Psoas muscle (tissue), 8 donors: ENCODE measurements at places on chromosomes 2 and 18. TPM values are rescaled to one million over a fixed set of nuclear protein-coding genes. Genes with fewer than 3 reads are reported as not detected.

GRCh38 chr2:206324869-206325268 is 50.4 kb downstream of the ZDBF2 start:
- peak; percentile 58 for DNase-seq

GALR1 gene
- total RNA-seq = not detected

GRCh38 chr2:37466533-37467222 is 122.2 kb downstream of the QPCT start:
- DNase-seq = no peak

GRCh38 chr2:105725388-105725787 is 19.3 kb upstream of the NCK2 start:
- no peak for DNase-seq

DNA sequence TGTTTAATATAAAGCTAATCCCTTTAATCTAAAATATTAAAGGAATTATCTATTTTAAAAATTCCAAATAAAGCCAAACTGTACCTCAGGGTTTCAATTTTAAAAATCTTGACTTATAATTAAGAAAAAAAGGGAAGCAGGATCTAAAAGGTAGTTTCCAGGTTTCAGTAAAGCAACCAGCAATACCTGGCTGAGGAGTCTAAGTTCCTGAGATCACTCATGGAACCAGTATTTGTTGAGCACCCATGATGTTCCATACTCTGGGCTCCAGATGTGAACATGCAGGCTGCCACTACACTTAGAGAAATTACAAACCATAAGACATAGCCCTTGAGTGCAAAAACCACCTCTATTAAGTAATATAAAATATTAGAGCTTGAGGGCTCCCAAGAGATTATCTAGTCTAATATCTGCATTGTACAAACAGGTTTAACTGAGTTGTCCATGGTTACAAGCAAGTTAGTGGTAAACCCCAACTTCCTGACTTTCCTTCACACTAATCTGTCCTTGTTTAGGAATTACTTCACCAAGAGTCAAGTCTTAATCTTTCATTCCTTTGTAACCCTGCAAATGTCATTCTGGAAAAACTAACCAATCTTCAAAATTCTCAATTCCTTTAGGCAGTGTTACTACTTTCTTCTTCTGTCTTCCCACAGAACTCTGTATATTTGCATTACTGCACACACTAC is 49.2 kb downstream of the CLASP1 start:
- no peak for DNase-seq

DNA sequence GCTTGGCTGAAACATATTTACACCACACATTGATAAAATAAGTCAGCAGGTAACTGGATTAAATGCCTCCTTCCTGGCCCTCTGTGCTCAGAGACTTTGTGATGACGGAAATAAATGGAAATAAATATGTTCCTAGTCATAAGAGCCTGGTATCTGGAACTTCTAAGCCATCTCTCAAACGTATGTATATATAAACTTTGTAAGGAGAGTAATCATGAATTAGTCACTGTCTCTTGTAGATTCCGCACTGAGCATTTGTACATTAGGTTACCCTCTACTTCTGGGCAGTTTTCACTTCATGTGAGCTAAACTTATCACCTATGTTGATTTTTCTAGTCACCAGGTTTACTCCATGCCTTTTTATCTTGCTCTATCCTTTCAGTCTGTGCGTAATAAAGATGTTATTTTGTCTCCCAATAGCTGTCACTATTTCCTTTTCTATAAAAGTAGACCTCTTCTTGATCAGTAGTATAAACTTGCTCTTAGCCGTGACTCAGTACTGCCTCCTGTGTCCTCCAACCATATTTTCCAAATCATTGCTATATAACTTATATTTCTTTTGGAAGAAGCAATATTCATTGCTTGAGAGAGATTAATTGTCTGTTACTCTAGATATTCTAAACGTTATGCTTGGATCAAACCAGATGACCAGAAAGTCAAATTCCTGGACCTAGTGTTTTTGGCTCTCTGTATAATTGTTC is 53.2 kb downstream of the FEZ2 start:
- no peak for DNase-seq

- no peak for DNase-seq
These were observed 489.5 kb downstream of the IRS1 start for GRCh38 chr2:226310146-226310545.

DNA sequence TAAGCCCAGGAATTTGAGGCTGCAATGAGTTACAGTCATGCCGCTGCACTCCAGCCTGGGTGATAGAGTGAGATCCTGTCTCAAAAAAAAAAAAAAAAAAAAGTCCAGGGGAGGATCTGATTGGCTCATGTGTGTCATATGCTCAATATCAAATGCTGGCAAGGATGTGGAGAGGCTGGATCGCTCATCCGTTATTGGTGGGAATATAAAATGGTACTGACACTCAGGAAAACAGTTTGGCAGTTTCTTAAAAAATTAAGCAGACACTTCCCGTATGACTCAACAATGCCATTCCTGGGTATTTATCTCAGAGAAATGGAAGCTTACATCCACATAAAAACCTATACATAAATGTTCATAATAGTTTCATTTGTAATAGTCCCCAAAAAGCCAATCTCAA is 68.9 kb downstream of the MEX3C start:
- no peak for DNase-seq

LIPG gene
- 0.95 TPM for total RNA-seq

FAM228A gene
- 0.50 TPM for total RNA-seq

GRCh38 chr18:22667616-22668422 is 250.1 kb upstream of the CTAGE1 start:
- no peak for DNase-seq

- DNase-seq = no peak
These were observed 79.7 kb upstream of the ACKR3 start for GRCh38 chr2:236489895-236490404.
